ENCODE measurements at places on chromosomes 7 and 10.

- no peak for DNase-seq
These were observed 803 bp downstream of the RAPGEF5 start for GRCh38 chr7:22356010-22356691.

DNA sequence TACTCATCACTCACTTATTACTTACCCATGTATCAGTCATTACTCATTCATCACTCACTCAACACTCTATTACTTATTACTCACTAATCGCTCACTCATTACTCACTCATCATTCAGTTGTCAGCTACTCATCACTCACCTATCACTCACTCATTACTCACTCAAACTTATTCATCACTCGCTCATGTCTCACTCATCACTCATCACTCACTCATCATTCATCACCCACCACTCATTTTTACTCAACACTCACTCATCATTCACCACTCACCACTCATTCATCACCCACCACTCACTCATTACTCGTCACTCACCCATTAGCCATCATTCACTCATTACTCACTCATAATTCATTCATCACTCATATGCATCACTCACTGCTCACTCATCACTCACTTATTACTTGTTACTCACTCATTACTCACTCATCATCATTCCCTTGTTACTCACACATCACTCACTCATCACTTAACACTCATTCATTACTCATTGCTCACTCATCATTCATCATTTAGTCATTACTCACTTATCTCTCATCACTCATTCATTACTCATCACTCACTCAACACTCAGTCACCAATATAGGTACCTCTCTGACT, 237.9 kb downstream of the ADARB2 start:
- no peak for DNase-seq

DNA sequence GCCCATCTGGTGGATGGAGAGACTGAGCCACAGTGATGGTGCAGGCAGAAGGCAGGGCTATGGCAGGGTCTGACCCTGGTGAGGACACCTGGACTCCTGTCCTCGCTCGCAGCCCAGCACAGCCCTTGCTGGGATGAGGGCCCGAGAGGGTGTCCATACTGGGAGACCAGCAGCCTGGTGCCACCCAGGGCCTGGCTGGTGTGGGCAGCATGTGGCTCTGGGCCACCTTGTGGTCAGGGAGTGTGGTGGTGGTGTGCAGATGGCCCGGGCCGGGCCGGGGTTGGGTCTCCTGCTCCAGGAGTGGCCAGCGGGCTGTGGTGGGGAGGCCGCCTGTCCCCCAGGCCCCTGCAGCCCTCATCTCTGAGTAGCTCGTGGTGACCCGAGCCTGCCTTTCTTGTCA, 14.9 kb downstream of the ADCY1 start:
- DNase-seq, result no peak

DNA sequence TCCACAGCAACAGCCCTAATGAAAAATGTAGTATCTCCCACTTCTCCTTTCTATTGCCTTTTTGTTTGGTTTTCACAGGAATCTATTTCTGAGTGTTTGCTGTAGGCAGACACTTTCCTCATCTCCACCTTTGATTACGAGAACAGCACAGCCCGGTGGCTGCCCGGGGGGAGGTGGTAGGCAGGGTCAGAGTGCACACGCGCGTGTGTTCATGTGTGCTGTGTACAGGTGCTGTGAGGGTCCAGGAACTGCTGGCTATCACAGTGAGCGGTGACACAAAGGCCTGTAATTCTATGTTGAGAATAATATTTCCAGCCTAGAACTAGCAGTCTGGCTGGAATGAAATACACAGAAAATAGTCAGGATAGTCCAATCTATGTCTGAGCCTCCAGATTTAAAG, 212.8 kb downstream of the ADARB2 start:
- no peak for DNase-seq

DNA sequence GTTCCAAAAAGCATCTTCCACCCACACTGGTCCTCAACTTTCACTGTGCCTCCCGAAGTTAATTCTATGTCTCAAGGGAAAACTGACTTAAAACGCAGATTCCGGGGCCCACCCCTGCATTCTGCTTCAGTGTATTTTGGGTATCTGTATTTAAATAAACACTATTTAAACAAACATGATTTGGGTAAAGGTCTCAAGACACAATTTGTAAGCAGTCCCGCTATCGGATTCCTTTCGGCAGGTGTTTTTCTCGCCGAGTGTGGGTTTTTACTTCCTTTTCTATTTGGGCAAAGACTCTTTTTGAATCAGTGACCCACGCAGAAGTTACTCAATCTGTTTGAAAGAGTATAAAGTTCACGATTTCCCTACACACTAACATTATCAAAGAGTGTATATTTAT, 1.2 kb downstream of the PDIA4 start:
- DNase-seq, result no peak

DNA sequence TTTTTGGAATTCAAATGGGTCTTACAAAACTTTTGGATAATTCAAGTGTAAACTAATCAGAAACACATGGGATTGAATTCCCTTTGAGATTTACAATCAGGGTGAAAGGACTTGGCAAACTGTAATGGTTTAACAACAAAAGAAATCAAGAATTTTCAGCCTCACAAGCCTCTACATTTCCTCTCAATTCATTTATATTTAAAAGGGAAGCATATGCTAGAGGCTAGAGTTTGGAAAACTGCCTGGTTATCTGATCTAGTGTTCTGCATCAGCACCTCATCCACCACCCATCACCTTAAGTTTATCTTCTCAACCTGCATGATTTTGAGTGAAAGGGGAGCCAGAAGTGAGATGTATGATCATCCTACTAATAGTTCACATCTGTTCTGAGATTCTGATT, 120.7 kb downstream of the TES start:
- DNase-seq, result no peak

DNA sequence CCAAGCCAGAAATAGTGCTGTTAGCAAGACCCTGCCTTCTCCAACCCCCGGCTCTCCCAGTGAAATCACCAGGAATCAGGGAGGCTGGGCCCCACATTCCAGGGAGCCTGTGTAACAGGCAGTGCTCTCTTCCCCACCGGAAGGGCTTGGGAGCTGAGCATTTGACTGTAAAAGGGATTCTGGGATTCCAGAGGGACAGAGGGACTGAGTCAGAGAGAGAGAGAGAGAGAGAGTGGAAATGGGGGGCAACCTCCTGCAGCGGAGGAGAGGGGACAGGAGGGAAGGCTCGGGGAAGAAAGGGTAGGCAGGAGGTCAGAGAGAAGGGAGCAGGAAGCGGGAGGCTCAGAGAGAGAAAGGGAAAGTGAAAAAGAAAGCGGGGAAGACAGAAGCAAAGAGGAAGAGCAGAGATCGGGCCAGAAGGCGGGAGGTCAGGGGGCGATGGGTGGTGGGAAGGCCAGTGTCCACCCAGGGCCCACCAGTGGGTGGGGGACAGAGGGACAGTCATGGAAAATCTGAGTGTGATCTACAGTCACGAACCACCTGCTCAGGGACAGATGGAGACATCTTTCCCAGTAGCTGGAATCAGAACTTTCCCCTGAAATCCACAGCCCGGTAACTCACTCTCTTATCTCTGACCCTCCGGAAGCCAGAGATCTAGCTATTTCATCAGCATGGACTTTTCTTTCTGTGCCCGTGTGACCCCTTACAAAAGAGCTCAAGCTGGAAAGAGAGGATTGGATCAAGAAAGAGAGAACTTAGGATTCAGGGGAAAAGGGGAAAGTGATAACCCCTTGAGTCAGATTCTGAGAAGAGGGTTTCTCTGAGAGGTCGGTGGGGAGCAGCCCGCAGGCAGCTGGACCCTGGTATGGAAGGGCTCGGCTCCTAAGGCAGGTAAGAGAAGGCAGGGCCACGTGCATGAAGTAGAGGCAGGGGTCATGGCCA, 4.6 kb upstream of the SERPINE1 start:
- DNase-seq, result no peak

DNA sequence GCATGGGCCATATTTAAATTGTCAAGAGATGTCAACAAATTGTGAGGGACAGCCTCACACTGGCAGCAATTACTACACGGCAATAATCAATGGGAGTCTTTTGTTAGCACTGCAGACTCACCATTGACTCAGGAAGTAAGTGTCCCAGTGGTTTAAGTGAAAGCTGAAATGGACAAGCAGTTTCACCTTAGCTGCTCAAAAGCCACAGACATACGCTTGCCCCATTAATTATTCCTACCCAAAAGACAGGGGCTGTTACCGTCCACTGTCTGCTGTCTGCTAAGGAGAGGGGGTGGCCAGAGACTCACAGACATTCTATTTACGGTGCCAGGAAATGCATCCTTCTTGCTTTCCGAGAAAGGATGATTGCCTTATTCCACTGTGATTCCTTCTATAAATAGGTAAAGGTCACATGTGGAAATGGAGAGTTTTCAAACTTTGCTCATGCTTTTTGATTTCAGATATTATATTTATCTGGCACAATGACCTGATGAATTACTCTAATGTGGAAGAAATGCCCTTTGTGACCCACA, 309.7 kb upstream of the NFE2L3 start:
- no peak for DNase-seq

DNA sequence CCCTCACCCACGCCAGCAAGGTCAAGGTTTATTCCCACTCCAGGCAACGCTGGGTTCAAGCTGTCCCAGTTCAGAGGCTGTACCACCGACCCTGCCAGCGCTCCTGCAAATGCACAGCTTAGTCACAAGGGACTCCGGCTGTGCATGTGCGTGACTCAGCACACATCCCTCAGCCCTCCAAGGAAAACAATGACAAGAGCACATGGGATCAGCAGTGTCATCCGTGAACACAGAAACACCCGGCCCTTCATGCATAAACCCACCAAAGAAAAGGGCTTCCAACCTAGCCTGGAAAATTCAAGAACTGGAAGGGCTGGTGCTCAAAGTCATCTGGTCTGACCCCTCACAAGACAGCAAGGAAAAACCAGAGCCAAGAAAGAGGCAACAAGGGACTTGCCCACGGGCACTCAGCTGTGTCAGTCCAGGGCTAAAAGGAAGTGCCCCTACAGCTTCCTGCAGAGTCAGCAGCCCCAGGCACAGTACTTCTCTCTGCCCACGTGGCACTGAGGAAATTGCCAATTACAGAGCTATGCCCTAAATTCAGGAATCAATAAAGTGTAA, 106.1 kb downstream of the KCNMA1 start:
- DNase-seq, result no peak

GRCh38 chr10:92363498-92363897, 72.5 kb downstream of the MARCHF5 start:
- DNase-seq, result no peak

DNA sequence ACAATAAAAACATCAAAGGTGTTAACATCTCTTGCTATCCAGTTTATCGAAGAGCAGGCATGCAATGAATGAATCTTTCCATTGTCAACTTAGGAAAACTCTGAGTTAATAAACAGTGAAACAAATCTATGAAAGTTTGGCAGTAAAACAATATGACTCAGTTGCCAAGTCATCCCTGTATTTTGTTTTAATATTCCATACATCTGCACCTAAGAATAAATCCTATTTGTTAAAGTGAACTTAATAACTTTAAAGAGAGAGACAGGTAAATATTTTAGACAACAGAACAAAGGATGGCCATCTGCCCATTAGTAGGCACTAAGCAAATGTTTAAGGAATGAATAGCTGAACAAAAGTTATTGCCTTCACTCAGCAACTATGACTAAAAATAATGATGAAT, 700.5 kb upstream of the CELF2 start:
- DNase-seq, result no peak

GRCh38 chr7:128104108-128104742, 73.0 kb upstream of the LRRC4 start:
- DNase-seq, result no peak

DNA sequence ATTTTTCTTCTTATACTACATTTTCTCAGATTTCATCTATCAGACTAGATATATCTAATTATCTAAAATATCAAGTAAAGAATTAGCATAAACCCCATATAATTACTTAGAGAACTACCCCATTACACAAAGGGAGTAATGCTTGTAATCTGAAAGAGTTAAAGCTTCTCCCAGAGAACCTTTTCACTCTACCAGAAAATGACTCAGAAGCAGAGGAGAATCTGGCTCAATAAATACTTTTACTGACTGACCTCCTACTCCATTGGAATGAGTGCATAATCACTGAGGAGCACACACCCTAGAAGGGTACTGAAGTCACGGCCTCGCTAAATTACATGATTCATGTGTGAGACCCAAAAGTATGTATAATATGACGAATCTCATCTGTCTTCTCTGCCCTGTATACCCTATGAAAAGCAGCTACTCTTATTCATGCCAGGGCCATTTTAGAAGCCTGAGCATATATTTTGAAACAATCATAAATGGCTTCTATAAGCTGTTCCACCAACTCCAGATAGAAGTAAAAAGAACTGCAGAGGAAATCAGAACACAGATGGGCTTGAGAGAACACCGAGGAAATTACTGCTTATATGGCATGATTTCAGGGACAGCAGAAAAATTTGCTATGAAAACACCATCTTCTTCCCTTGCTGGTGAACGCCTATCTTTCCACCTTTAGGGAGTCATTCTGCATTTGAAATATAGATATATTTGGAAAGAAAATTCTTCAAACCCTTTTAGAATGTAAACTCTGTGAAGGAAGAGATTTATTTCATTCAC, 32.7 kb downstream of the DNMBP start:
- DNase-seq, result no peak

DNA sequence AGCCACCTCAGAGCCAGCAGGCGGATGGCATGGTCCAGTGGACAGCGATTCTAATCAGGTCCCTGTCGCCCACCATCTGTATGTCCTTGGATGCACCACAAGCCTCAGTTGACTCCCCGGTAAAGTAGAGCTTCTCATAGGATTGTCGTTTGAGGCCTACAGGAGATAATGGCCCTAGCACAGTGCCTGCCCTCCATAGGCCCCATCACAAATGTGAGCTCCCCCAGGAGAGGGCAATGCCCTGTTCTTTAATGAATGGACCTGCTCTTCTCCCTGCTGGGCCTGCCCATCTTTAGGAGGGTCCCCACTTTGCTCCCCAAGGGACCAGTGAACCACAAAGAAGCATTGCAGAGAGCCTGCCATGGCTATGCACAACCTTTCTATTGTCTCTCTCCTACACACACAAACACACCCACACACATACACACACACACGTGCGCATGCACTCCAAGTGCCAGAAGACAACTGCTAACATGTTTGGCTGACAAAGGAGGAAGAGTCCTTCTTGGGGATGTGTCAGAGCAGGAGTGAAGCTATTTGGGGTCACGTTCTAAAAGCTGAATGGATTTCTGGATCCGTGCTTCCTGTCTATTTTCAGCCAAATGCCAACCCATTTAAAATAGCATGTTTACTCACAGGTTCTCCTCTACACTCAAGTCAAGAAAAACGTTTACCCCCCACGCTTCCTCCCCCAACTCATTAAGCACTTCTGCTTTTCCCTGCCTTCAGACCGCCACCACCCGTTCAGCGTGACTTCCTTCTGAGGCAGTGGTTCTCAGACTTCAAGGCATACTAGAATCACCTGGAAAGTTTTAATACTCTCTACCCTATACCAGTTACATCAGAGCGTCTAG, 196.1 kb downstream of the GRID1 start:
- DNase-seq, result no peak

GRCh38 chr10:45444022-45444421, 70.0 kb downstream of the ALOX5 start:
- no peak for DNase-seq

DNA sequence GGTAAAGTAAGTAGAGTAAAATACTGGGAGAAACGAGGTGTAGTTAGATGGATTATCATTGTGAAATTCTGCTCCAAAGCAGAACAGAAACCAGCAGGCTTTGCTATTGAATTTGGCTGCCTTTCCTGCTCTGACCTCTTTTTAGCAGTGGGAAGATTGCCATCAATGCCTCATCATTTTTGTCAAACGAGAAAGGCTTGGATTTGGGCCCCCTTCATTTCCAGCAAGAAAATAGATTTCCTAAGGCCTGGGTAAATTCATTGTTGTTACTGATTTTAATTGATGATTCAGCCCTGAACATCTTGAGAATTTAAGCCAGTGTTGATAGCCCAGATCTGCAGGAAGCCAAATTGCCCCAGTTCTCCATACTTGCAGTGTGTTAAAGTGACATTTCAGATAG, 35.2 kb upstream of the ASAH2 start:
- DNase-seq, result no peak
